CD4-positive, alpha-beta T cell treated with Interleukin-6 at 100 ng/mL for 8 hours (primary cell): ENCODE measurements at places on chromosomes 16 and 17.

DNA sequence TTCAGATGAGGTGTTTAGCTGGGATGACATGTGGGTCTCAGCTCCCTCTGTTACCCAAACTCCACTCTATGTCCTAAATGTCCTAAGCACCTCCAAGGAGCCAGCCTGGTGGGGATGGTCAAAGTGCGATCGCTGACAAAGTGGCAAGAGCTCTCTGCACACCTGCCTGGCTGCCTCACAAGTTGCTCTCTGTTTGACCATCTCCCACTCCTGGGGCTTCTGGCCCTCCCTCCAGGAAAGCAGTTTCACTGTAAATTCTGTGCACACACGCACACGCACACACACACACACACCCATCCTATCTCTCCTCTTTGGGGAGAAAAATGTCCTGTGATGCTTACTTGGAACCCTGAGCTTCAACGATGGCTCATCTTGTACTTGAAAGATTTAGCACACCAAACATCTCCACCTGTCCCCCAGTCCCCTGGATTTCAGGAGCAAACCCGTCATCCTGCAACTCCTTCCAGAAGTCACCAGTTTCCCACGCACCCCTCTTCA is 1.7 kb downstream of the PITPNA start:
- DNase-seq: no peak

- no peak for DNase-seq
These were observed 1.9 kb downstream of the CAVIN1 start for GRCh38 chr17:42421136-42421506.

DNA sequence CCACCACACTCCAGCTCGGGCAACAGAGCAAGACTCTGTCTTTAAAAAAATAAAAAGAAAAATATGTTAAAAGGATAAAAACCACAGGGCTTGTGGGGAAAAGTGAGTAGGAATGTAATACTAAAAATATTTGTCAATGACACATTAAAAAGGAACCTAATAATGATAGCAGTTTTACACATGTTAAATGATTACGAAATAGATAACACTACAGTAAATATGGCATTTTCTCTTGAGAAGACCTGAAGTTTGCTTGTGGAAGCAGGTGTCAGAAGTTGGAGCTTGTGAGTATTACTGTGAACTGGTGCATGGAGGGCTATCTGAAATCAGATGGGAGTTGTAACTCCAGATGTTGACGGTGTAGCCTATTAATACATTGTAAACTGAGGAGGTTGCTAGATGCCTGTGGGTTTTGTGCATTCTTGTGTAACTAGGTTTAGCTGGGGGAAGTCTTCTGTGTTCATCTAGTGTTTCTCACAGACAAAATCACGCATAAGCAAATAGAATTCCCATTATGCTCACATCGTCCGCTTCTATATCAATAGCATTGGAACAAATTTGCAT is 44.2 kb upstream of the CLEC18A start:
- DNase-seq: no peak

GRCh38 chr17:77691216-77692085 is 267.1 kb upstream of the TNRC6C start:
- DNase-seq: no peak

DNA sequence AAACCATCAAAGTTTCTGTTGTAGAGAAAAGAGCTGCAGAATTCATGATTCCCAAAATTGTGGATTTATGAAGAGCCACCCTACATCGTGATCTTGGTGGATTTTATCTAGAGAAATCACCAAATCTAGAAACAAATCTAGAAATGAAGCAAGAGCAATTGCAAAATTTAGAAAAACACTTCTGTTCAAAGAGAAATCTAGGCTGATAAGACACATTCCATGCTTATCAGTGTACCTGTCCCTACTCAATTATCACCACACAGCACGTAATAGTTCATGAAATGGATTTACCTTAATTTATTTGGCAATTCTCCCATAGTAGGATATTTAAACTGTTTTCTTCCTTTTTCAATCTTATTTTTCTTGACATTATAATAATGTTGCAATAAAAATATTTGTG is 94.0 kb upstream of the NOL11 start:
- no peak for DNase-seq

- no peak for DNase-seq
These were observed 24.2 kb downstream of the CRISPLD2 start for GRCh38 chr16:84844049-84844350.

DNA sequence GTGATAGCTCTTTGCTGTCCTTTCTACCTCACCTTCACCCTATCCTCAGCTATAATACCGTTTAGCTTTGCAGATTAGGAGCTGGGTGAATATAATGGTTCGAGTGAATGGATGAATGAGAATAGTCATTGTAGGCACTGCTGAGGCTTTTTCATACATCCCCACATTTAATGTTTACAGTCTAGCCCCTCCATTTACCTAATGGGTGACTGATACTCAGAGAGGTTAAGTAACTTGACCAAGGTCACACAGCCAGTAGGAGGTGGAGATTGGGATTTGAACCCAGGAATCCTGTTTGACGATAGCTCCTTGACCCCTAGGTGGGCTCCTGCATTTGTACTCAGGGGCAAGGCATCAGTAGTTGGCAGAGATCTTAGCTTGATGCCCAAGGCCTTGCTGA is 195.6 kb downstream of the CCDC182 start:
- no peak for DNase-seq

DNA sequence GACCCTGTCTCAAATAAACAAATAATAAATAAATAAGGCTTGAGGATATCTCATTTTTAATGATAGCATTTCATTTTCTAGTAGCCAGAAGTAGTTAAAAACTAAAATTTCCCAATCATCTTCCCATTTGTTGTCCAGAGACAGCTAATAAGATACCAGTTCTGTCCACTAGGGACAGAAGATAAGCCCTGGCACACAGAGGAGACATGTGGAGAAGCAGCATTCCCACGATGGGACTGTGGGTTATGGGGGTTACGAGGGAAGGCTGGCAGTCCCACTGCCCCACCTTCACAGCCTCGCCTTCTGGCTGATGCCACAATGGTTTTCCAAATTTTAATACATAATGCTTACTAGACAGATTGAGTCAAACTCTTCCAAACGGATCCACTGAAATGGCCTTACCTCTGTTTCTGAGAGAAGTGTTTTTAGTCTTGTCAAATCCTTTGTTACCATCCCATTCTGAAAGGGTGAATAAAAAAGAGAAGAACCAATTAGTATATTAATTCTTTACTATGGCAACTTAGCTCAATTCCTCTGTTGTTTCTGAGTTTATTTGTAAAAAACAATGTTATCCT is 44.2 kb downstream of the HELZ start:
- DNase-seq: no peak

DNA sequence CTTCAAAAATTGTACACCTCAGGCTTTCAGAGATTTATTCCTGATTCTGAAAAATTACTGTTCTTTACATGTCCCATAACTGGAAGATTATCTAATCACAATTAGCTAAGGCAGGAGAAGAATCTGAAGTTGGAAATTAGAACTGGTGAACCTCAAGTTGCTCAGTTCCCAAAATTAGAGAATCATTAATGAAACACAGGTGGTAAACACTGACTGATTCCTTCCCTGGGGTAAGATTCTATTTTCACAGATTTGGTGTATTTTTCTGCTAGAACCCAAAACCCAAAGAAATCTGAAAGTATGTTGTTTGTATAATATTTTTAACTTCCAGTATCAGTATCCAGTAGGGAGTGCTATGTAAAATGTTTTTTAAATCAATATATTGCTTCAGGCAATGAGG is 25.7 kb downstream of the PHKB start:
- no peak for DNase-seq

GRCh38 chr17:38798614-38799500 is 499 bp downstream of the PIP4K2B start:
- peak; percentile 56 for DNase-seq

GRCh38 chr17:7650509-7651096 is at the start of gene ATP1B2:
TSS of gene ATP1B2 (plus strand) at chr17:7650926. CDS start at chr17:7651519, 593 bp downstream.
- peak; percentile 62 for DNase-seq

DNA sequence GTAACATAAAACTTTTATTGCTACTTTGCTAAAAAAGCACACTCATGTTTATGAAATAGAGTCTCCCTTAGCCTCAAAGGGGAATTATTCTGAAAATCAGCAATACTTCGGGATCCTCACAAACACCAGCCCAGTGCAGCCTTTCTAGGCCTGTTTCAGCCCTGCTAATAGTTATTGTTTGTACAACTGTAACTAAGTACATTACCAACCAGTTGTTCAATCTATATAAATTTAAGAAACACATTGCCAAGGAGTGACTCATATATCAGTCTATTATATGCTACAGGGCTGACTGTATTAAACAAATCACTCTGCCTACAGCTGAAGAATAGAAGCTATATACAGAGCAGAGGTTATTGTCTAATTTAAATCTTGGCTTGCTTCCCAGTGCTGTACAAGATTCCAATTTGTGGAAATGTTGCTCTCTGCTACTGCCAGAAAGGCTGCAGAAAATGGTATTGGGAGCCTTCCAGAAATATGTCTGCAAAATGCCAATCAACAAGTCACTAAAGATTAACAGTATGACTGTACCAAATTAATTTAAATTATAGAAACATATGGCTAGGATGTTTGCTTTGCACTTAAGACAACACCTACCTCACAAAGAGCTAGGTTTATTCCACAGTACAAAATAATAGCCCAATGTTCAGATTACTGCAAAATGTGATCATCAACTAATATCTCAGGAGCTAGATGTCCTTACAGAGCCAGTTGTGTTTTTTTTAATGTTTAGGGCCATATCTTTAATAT is 49.7 kb downstream of the TOX3 start:
- DNase-seq: no peak

GRCh38 chr16:84933774-84934631 is 77.3 kb downstream of the ZDHHC7 start:
- no peak for DNase-seq

DNA sequence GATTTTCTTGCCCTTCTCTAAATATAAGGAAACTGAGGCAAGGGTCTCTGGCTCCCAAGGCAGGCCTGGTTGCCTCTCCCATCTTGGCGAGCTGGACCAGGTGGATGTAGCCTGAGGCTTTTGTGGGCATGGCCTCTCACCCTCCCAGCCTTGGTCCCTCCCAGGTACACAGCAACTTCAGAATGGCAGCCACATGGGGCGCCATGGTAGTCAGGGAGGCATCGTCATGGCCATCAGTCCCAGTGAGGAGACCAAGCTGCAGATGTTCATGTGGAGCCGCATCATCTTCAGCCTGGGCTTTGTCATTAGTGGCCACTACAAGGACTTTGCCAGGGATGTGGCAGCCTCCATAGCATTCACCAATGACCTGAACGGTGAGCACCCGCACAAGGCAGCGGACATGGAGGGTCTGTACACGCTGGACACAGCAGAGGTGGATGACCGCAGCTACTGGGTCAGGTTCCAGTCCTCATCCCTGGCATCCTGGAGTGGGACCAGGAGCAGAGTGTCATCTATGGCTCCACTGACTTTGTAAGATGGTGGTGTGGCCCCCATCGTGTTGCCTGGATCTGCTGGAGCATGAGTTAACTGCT is 165.8 kb upstream of the ZNF267 start:
- no peak for DNase-seq

- DNase-seq: no peak
These were observed 185.4 kb downstream of the SEC14L1 start for GRCh38 chr17:77326076-77326591.

GRCh38 chr17:39318636-39319035 is 82.8 kb downstream of the FBXL20 start:
- no peak for DNase-seq

GRCh38 chr16:16960785-16961184 is 510.0 kb downstream of the XYLT1 start:
- DNase-seq: no peak

DNA sequence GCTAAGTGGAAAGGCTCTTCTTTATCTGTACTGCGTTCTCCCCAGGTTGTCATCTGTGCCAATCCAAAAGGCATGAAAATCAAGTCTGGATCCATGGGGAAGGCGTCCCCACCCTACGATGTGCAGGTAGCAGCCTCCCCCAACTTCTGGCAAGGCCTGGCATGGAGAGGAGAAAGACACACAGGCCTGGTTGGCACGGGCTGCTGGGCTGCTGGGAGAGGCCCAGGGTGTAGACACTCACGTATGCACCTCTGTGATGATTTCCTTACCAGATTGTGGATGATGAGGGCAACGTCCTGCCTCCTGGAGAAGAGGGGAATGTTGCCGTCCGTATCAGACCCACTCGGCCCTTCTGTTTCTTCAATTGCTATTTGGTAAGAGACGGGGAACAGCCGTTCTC is 20.4 kb upstream of the ACSM2A start:
- no peak for DNase-seq

- DNase-seq: peak; percentile 66
These were observed at the start of gene IGFBP4 for GRCh38 chr17:40443196-40443987. TSS of gene IGFBP4 (plus strand) at chr17:40443450. CDS start at chr17:40443736, 286 bp downstream.
